ENCODE measurements at places on chromosomes 5 and 9.

DNA sequence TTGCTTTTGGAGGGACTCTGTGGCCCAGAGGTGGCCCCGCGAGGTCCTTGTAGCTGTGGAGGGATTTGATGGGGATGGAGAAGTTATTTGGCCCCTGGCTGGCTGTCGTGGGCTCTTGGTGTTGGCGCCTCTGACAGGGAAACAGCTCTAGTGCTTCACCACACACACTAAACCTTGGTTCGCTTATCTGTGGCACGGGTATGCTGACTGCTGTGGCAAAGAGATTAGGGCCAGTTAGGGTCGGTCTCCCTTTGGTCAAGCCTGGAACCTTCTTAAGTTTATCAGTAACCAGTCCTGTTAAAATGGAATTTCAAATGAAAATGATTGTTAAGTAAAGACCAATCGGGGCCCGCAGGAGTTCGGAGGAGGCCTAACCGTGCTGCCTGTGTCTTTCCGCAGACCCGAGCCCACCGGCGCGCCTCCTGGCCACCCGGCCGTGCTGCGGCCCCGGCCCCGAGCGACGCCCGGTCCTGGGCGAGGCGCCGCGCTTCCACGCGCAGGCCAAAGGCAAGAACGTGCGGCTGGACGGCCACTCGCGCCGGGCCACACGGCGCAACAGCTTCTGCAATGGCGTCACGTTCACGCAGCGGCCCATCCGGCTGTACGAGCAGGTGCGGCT, 28.4 kb downstream of the NEURL1B start:
- DNase-seq, result no peak

DNA sequence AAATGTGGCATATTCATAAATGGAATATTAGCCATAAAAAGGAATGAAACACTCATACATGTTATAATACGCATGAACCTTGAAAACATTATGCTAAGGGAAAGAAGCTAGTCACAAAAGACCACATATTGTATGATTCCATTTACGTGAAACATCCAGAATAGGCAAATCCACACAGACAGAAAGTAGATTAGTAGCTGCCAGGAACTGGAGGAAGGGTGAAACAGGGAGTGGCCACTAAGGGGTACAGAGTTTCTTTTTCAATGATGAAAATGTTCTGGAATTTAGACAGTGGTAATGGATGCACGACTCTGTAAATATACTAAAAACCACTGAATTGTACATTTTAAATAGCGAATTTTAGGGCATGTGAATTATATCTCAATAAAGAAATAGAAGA, 39.4 kb downstream of the STRBP start:
- no peak for DNase-seq

DNA sequence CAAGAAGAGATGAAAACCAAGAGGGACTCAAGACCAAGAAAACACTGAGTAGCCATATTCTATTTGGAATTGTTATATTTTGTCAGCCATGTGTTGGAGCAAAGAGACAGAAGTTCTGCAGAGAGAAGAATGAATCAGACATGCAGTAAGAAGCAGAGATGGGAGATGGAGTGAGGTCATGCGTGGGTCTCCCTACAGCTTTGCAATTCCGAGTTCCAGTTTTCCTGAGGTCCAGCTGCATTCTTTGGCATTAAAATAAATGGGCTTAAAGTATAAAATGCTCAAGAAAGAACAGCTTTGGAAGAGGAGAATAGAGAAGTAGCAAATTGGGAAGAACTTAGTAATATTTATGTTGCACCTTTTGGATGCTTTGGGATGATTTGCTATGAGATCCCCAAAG, 361.6 kb downstream of the NPR3 start:
- no peak for DNase-seq

GRCh38 chr9:18074041-18074440, 399.9 kb upstream of the ADAMTSL1 start:
- no peak for DNase-seq

GRCh38 chr5:141716009-141716408, 34.0 kb upstream of the ARAP3 start:
- no peak for DNase-seq

DNA sequence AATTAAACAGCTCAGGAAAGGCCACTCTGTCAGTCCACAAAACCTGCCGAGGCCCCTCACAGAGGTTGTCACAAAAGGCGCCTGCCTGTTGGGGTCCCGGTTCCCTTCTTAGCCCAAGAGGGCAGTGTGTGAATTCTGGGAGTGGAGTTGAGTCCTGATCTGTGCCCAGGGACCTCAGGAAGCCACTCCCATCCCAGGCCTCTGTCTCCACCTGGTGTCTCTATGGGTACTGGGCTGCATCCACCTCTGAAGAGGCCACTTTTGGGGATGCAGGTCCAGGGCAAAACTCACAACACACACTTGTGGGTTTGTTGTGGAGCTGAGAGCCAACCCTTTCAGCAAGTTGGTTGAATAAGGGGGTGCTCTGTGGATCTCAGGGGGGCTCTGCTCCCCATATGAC, 74.3 kb upstream of the STXBP1 start:
- DNase-seq, result no peak

DNA sequence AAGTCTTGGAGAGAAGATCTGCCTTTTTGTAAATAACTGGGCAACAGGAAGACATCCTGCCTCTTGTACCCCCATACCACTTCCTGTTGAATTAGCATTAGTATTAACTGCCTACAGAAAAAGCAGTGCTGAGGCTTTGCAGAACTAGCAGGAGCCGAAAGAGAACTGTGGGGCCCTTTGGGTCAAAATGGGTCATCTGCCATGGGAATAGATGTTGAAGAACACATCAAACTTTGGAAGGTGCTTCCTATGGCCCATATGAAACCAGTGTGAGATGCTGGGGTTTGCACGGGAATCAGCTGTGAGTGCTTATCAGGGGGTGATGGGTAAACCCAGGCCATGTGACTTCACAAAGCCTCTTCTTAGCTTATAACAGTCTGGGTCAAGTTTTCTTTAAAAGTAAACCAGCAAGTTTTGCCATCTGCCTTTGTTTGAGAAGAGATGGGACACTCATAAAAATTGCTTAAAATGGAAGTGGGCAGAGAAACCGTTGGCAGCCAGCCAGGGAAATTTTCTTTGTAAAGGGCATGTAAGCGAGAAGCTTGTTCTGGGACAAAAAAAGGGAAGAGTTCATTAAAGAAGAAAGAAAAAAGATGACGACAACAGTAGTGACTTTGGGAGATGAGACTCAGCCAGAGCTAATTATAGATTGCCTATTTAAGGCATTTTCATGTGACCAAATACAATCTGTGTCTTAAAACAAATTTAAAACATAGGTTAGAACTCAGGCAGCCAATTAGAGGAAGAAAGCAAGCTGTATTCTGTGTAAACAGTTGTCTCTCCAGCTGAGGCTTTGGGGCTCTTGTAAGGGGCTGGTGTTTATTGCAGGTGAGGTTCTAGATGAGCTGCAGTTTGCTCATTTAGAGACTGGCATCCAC, 4.4 kb downstream of the SLC25A25 start:
- DNase-seq, result peak; percentile 77

DNA sequence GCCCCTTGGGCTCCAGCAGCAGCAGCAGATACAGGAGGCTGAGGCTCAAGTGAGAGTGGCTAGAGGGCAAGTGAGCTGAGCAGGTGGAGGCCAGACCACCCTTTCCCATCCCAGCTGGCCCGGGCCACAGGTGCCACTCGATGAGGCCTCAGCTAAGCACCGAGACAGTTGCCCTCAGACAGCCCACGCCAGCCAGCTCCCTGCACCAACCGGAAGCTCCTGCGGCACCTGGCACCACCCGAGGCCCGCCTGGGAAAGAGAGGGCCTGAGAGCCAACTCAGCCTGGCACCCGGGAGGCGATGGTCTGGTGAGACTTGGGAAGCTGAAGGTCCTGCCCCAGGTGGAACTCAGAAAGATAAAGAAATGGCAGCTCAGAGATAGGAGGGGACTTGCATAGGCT, 28.3 kb upstream of the TTLL11 start:
- DNase-seq, result no peak

DNA sequence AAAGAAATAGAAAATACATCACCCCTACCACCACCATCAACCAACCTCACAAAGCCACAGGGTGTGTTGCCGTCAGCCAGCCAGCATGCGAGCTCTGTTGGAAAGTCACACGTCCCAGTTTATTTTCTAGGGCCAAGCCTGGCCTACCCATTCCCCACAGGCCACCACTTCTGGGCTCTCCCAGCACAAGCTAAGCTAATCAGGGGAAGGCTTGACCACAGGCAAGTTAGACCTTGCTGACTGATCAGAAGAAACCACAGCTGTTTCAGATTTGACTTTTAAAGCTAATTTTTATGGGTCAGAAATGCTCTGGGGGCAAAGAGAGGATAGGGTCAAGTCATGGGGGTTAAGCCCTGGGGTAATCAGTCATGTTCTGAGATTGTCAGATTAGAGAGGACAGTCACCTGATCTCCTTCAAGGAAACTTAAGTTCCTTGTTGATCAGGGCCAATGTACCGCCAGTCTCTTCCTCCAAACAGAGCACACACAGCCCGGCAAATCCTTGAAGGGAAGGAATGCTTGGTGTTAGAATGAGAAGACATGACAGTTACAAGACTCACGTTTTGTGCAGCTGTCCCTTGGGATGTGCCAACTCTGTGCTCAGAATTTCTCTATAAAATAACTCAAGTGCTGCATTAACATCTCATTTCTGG, 7.6 kb downstream of the SHB start:
- DNase-seq, result no peak

- no peak for DNase-seq
Observed at GRCh38 chr5:26610577-26610976, 427.8 kb downstream of the CDH9 start.

DNA sequence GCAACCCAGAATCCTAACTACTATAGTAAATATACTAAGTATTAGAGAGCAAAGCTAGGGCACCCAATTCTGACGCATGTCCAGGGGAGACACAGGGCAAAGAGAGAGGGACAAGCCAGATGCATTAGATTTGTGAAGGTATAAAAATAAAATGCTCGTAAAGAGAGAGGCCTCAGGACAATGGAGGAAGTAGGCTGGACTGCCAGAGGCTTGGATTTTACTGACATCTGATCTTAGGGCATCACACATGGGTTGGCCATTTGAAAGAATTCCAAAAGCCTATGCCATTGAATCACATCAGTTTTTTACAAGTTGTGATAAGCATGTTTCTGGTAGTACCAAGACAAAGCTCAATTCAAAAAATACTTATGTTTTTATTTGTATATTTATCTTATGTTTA, 149.3 kb upstream of the MSX2 start:
- no peak for DNase-seq

DNA sequence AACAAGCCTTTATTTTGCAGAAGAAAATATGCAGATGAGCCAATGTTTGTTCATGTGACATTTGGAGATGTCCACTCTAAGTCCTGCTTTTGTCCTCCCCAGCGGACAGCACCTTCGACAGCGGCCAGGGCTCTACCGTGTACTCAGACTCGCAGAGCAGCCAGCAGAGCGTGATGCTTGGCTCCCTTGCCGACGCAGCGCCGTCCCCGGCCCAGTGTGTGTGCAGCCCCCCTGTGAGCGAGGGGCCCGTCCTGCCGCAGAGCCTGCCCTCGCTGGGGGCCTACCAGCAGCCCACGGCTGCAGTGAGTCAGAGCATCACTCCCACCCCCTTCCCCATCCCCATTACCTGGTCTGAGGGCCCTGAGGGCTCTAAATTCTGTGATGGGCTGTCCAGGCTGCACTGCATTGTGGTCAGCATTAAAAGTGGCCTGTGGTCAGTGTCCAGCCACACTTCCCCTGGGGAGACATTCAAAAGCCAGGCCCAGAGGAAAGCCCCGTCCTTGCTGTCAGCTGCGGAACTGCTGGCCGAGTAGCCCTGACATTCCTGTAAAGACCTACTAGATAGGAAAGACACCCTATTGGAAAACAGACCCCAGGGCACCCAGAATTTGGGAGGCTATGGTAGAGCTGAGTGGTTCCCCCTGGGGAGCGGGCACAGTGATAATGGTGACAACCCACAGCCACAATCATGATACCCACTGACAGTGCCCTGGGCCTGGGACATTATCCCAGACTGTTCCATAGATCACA, 69.0 kb downstream of the WNK2 start:
- peak; percentile 42 for DNase-seq

DNA sequence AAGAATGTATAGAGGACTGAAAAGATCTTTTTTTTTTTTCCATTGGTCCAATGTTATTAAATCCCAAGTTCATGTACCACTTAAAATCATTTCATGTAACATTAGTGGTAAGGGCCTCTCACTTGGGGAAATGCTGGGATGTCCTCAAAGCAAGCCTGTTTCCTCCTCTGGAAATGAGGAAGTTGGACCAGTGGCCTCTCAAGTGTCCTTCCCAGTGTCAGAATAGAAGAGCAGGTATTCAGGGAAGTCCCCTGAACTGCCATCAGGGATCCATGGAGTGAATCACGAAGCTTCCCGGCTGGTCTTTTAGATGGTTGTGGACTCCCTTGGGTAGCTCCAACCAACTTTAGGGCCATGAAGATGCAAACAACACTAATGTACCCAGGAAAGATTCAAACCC, 55.2 kb upstream of the AFAP1L1 start:
- no peak for DNase-seq

DNA sequence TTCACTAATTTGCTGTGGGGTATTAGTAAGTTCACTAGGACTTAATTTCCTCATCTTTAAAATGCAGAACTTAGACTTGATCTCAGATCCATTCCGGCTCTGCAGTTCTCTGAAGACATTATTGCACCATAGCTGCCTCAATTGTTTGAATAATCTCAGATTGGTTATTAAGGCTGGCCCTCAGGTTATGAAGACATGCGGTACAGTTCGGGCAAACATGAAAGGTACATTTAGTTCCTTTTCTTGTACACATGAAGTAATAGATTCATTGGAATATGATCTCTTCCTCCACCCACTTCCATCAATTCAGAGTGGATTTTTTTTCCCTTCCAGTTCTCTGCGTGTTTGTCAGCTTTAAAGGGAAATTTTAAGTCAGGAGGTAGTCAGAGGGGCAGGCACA, 28.0 kb downstream of the ATP6V0E1 start:
- no peak for DNase-seq

GRCh38 chr9:79667817-79668436, 96.2 kb downstream of the TLE4 start:
- no peak for DNase-seq

GRCh38 chr5:20434786-20435185, 446.8 kb upstream of the CDH18 start:
- no peak for DNase-seq

DNA sequence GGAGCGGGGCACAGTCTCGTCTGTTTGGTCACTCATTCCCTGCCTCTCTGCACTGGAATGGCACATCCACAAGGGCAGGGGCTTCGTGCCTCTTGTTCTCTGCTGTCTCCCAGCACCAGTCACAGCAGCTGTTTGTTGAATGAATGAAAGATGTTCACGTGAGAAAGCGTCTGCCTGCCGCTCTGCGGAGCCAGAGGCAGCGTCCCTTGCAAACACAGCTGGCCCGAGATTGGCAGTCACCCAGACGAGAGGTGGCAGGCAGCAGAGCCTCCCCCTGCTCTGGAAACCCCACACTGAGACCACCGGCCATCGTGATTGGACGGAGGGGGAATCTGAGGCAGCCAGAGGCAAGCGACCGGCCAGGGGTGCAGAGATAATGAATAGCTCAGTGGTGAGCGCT, 6.0 kb upstream of the FAM163B start:
- no peak for DNase-seq

- no peak for DNase-seq
Observed at GRCh38 chr5:150262502-150262901, 27.1 kb downstream of the CAMK2A start.

DNA sequence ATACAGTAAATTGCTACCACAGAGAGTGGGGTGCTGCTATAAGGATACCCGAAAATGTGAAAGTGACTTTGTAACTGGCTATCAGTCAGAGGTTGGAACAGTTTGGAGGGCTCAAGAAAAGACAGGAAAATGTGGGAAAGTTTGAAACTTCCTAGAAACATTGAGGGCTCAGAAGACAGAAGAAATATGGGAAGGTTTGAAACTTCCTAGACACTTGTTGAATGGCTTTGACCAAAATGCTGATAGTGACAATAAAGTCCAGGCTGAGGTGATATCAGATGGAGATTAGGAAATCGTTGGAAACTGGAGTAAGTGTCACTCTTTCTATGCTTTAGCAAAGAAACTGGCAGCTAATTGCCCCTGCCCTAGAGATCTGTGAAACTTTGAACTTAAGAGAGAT, 1158.6 kb upstream of the CDH6 start:
- no peak for DNase-seq
